ENCODE measurements at places on chromosomes 12 and 14.

DNA sequence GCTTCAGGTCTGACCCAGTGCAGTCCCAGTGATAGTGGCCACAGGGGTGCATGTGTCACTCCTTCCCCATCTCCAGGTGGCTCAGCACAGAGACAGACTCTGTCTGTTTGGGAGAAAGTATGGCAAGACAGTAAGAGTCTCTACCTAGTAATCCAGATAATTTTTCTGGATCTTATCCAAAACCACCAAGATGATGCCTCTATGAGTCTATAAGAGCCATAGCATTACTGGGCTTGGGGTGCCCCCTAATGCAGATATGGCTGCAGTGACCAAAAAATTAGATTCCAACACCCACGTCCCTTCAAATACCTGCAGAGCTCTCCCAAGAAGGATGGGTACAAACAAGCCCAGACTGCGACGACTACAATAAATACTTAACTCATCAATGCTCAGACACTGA lies 123.8 kb downstream of the GRIP1 start:
- DNase-seq, result no peak

- DNase-seq, result no peak
These were observed 69.9 kb upstream of the C14orf180 start for GRCh38 chr14:104509673-104510072.

DNA sequence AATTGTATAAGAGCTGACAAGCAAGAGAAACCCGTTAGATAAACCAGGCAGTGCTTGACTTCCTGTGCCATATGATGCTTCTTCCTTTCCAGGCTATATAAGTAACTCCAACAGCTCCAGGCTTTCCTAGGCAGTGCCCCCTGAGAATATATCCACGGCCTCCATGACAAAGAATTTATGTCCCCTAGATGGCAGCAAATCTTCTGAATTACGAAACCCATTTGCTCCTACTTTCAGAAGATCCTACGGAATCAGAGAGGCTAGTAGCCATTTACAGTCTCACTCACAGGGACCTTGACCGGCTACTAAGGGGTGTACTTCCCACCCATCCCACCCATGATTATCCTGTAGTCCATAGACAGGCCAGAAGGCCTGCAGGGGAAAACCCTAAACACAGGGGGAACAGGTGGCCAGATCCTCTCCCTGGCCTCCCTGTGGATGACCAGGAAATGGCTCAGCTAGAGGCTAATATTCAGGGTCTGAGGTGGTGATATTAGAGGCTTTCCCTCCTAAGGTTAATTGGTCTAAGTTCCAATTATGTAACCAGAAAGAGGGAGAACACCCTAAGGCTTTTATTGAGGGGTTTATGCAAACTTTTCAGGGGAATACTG lies 77.2 kb upstream of the DCD start:
- no peak for DNase-seq

GRCh38 chr12:29071099-29071498 lies 78.0 kb upstream of the FAR2 start:
- no peak for DNase-seq

DNA sequence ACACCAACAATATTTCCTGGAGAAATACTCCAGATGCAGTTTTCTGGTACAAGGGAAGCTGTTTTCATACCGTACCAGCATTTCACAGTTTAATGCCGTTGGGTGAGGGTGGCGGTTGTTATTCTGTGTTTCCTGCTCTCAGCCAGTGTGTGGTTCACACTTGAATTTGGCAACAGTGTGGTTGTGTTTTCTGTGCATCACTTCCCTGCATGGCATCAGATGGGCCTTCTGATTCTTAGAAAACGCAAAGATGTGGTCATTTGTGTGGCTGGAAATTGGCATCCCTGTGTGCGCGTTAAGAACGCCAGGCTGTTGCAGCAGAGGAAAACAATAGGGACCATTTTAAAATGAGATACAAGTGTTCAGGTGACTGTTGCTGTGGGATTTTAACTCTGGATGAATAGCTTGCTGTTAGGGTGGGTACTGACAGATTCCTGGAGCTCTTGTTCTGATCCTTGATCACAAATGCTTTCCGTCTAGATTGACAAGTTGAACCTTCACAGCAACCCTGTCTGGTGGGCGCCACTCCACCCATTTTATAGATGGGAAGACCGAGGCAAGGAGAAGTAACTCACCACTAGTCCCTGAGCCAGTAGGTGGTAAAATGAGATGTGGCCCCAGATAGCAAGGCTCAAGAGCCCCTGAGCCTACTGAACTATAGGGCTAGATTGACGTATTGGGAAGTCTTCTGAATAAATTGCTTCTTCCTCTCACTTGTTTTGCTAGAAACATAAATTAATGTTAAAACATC lies 231.2 kb downstream of the CHST11 start:
- peak; percentile 48 for DNase-seq

GRCh38 chr14:74267588-74267987 lies 28.3 kb downstream of the VSX2 start:
- no peak for DNase-seq

GRCh38 chr12:131369094-131369845 lies 341.6 kb upstream of the SFSWAP start:
- no peak for DNase-seq

DNA sequence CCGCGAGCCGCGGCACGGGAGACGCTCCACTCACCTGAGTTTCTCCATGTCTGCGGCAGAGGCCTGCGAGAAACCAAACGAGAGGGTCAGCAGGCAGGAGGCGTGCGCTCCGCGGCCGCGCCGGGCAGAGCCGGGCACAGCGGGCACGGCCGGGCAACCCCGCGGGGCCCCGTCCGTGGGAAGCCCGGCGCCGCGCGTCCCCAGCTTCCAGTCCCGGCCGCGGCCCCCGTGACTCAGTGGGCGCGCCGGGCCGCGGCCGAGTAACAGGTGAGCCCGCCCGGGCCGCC lies 19.4 kb downstream of the BEGAIN start:
- DNase-seq, result no peak

DNA sequence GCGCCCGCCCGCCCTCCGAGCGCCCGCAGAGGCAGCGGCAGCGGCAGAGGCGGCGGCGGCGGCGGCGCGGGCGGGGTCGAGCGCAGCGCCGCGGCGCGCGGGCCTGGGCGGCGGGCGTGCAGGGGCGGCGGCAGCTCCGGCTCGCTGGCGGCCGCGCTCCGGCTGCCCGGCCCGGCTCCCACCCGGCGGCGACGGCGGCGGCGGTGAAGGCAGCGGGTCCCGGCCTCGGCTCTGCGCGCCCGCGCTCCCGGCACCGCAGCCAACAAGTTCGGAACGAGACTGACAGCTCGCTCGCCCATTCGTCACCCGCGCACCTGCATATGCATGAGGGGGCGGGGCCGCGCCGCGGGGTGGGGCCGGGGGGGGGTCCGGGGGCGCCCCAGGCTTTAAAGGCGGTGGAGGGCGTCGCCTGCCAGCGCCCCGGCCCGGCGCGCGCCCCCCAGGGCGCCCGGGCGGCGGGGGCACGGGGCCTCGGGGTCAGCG lies at the start of gene JAG2:
Gene JAG2 (minus strand): TSS at position 281 of the 483 bp plus-strand sequence. CDS start 356 bp downstream, outside the sequence.
- peak; percentile 38 for DNase-seq

- DNase-seq, result no peak
These were observed 80.8 kb downstream of the BHLHE41 start for GRCh38 chr12:26044007-26044394.

GRCh38 chr14:97416550-97416949 lies 619.4 kb downstream of the VRK1 start:
- no peak for DNase-seq

DNA sequence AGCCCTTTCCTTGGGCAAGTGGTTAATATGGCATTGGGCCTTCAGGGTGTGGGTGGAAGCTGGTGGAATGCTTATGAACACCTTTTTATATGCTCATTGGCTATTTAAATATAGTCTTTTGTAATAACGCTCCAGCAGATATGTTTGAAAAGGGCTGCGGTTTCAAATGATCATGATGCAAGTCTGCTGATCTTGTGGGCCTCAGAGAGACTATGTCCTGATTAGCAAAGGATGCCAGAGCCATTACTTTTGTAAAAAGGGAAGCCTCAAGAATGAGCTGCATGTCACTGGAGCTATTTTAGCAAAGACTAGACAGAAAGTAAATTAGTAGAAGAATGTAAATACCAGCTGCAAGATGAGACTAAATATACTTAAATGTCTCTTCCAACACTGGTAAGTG lies 200.5 kb downstream of the GXYLT1 start:
- no peak for DNase-seq

- DNase-seq, result no peak
These were observed 575 bp downstream of the NAA30 start for GRCh38 chr14:57390806-57391516.

DNA sequence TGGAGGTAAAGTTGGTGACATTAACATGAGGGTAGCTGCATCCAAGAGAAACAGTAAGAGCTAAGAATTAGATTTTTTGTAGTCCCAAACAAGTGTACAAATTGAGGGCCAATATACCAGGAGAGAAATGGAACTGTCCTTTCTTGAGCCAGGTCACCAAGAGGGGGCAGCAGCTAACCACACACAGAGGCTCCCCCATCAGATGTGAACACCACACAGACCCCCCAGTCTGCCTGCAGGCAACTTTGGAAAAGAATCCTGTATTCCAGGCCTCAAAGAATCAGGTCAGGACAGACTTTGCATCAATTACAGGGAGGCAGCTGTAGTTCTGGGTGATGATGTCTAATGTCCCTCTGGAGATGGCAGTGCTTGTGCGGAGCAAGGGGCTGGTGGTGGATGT lies 77.9 kb downstream of the SPTB start:
- DNase-seq, result no peak

DNA sequence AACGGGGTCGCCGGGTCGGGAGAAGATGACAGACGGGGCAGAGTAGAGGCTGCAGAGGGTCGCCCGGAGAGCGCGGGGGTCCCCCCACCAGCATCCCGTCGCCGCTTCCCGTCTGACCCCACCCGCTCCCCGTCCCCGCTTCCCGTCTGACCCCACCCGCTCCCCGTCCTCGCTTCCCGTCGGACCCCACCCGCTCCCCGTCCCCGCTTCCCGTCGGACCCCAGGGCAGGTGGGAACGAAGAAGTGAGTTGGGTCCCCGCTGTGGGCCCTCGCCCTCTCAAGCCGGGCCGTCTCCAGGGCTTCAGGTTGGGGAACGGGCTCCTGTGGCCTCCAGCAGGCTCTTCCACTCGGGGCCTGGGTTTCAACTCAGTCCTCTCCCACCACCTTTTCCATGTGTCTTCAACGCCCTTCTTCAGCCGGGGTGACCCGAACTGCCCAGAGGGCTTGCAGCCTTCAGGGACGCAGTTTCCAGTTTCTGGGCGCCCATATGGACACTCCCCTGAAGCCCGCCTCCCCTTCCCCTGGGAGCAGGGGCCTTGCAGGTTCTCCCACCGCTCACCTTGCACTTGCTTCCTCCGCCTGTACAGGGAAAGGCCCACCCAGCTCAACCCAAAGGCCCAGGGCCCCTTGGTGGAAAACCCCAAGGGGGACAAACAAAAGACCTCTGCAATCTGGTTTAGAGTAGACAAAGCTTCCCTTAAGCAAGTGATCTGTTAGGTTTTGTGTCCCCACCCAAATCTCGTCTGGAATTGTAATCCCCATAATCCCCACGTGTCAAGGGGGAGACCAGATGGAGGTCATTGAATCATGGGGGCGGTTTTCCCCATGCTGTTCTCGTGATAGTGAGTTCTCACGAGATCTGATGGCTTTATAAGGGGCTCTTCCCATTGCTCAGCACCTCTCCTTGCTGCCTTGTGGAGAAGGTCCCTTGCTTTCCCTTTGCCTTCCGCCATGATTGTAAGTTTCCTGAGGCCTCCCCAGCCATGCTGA lies 66.5 kb downstream of the TNFAIP2 start:
- no peak for DNase-seq

DNA sequence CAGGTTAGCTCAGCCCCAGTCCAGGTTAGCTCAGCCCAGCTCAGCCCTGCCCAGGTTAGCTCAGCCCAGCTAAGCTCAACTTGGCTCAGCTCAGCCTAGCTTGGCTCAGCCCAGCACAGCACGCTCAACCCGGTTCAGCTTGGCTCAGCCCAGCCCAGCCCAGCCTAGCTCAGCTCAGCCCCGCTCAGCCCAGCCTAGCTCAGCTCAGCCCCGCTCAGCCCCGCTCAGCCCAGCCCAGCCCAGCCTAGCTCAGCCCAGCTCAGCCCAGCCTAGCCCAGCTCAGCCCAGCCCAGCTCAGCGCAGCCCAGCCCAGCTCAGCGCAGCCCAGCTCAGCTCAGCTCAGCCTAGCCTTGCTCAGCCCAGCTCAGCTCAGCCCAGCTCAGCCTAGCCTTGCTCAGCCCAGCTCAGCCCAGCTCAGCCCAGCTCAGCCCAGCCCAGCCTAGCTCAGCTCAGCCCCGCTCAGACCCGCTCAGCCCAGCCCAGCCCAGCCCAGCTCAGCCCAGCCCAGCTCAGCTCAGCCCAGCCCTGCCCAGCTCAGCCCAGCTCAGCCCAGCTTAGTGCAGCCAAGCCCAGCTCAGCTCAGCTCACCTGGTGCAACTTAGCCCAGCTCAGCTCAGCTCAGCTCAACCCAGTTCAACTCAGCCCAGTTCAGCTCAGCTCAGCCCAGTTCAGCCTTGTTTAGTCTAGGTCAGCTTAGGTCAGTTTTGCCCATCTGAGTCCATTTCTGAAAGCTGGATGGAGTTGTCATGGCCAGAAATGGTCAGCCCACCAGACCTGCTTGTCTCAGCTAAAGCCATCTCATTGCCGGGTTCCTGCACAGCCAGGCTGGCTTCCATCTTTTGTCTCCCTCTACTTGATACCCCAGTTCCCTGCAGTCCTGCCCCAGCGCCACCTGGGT lies 333.6 kb downstream of the TMEM121 start:
- peak; percentile 23 for DNase-seq

DNA sequence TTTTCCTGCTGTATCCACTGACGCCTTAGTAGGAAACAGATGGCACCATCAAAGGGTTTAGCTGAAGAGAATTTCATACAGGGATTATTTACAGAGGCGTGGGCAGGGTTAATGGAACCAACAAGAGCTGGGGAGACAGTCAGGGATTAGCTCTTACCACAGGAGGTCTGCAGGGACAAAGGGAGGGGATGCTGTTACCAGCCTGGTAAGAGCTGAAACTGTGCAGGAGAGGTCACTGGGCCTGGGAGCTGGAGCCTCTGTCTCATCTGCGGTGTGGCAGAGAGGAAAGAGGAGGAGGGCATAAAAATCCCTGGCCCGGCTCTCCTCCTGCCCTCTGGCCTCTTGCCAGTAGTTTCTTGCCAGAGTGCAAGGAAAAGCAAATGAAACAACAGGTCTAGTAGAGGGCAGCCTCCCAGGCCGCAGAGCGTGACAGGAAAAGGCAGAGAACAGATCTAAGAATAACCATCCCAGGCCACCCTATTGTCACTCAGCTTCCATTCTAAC lies 18.9 kb upstream of the POC1B start:
- DNase-seq, result no peak

- DNase-seq, result no peak
These were observed 463.8 kb downstream of the PRKD1 start for GRCh38 chr14:29463727-29464395.

- no peak for DNase-seq
These were observed 65.9 kb downstream of the RNFT2 start for GRCh38 chr12:116804051-116804450.
